Kidney epithelial cell (primary cell): ENCODE measurements at places on chromosomes 7 and 10. TPM values are rescaled to one million over a fixed set of nuclear protein-coding genes. Genes with fewer than 3 reads are reported as not detected.

FAM237B gene
- not detected in 2 replicates for total RNA-seq

DNA sequence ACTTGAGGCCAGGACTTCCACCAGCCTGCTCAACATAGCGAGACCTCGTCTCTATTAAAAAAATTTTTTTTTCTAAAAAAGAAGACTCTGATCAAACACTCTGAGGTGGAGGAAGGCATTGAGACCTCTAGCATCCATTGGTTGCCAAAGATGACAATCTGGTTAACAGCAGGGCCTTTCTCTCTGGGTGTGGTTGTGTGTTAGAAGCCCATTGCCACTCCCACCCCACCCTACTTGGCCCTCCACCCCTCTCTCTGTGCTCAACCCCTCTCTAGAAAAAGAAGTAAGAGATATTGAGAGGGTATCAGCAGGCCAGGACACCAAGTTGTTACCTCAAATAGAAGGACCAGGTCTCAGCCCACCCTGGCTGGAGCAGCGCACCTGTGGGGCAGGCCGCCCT, 57.4 kb upstream of the MXI1 start:
- no peak for DNase-seq

TCAF2 gene
- total RNA-seq, result 0.07 and 0.17 TPM in 2 replicates

GRCh38 chr10:131817866-131818509, 82.8 kb upstream of the PPP2R2D start:
- DNase-seq, result no peak

AKR1C8 gene
- 0.21 TPM in 1 of 2 replicates, not detected in the other for total RNA-seq

DNA sequence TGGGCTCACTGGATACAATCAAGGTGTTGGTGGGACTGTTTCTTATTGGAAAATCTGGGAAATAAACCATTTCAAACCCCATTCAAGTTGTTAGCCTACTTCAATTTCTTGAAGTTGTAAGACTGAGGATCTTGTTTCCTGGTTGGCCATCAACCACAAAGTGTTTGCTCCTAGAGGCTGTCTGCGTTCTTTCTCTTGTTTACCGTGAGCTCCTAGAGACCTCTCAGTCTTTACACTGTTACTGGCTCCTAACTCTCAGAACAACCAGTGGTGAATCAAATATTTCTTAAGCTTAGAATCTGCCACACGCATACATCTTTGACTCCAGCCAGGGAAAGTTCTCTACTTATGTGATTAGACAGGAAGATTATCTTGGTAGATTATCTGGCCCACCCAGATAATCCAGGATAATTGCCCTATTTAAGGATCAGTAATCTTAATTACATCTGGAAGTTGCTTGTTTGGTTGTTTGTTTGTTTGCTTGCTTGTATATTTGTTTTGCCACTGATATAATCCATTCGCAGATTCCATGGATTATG, 798.7 kb downstream of the IPMK start:
- DNase-seq, result no peak
